Cardiac muscle cell (in vitro differentiated cells and primary cell): ENCODE measurements at places on chromosomes 4 and X. TPM values are rescaled to one million over a fixed set of nuclear protein-coding genes. Genes with fewer than 3 reads are reported as not detected.

DNA sequence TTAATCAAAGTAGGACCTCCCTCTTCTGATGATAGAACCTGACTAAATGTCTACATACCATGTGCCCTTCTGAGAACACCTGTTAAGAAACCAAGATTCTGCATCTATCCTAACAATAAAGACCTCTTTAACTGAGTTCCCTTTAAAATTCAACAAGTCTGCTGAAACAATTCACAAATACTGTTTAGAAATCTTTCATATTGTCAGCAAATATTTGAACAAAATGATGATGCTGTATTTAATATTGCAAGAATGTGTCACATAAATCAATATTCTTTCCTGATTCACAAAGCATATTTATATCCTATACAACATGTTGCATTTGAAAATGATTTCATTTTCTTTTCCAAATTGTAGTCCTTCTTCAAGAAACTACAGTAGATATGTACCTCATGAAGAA, 59.6 kb upstream of the BMPR1B start:
- DNase-seq: no peak

Gene SHOX
- not detected in 2 replicates for total RNA-seq

DNA sequence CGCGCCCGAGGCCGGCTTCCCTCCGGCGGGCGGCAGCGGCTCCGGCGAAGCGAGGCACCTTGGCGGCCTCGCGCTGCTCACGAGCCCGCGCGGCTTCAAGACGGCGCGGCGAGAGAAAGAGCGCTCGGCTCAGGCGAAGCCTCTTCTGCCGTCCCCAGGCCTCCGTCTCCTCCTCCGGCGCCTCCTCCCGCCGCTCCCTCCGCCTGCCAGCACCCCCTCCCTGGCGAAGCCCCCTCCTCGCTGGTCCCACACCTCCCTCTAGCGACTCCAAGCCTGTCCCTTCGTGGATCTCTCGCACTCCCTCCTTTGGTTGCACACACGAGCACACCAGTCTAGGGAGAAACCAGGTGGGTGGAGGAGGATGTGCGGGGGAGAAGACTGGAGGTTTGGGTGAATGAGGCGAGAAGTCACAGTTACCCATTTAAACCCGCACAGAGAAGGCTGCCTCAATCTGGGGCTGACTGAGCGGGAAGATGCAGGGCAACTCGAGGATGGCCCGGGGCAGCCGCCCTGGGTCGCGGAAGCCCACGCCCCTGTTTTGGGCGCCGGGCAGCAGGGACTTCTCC, at the start of gene CAMK2D:
Gene CAMK2D (minus strand): TSS at position 119 of the 566 bp plus-strand sequence. CDS start 670 bp downstream, outside the sequence.
- peak; percentile 90 for DNase-seq

- DNase-seq: no peak
Observed at GRCh38 chr4:89247951-89248350, 59.6 kb downstream of the GPRIN3 start.

DNA sequence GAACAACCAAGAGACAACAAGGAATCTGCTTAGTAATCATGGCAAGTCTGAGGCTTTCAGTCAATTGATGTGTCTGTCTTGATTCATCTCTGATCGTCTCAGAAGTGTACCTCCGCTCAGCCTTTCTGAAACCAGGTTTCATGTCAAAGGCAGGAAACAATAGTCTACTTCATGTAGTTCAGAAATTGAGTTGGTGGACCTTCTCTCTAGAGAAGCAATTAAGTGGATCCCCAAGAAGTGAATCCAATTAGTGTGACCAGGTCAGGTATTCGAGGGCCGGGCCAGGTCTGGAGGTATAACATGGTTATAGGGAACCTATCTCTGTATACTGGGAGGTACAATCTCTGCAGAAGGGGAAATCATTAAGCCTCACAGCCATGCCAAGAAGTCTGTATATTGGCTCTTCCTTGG, 32.0 kb downstream of the DAPP1 start:
- DNase-seq: no peak

DNA sequence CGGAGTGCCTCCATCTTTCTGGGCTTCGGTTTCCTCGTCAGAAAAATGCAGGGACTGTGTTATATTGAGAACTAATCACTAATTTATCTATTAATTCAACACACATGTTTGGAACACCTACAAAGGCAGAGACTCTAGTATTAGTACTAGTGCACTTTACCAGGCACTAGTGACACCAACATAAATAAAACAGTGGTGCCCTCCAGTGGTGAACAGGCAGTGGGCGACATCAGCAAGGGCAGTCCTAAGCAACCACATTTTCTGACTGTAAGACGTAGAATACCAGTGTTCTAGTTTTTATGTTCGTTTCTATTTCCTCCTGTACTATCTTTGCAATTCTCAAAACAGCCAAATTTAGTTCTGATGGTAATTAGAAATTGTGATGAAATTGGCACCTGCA, 69.1 kb upstream of the UCP1 start:
- peak; percentile 41 for DNase-seq

DNA sequence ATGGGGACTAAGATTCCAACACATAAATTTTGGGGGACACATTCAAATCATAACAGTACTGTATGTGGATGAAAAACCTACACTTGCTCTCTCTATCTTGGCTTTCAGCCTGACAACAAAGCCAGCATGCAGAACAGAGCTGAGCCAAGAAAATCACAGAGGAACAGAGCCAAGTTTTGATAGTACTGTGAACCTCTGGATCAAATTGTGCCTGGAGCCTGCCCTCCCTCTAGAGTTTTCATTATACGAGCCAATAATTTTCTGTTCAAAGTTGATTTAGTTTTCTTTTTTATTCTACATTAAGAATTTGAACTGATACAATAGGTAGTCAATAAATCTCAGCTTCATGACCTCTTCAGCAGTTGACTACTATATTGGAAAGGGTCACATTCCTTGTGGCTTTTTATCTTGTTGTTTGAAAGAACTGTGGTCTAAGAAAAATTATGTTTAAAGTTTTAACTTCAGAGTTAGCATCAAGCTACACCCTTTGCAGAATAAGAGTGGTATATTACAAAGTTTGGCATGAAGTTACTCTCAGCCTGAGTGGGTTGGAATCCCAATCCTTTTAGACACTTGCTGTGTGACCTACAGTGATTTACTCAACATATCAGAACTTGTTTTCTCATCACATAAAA, 31.1 kb downstream of the GRID2 start:
- peak; percentile 66 for DNase-seq

DNA sequence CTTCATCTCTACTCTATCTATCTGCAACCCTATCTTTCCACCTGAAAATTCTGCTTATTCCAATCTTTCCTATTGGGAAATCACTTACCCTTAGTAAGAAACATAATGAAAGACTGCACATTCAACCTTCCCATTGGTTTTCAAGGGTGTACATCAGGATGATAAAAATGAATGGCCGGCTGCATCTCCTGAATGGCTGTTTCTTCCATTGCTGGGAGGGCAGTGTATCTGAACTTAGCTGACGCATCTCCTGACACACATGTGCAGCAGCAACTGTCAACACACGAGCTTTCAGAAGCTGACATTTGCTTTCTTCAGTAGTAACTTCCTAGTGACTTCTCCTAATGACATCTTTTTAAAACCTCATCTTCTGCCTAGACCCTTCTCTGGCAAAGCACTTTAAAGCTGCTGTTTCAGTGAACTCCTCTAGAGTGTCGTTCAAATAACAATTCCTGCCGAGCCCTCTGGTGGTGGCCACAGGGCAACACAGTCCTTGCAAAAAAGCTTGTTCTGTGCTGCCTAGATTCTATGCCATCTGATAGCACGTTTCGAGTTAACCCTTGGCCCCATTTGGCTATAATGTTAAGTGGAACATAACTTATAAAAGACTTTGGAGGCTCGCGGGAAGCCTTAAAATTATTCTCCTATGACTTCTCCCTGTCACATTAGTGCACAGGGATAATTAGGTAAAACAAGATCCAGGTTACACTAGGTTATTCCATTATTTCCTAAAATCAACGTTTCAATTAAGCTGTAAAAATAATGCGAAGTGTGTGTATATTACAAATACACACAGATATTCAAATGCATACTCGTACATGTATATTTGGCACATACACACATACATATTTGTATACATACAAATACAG, 2340.7 kb downstream of the PCDH7 start:
- peak; percentile 75 for DNase-seq

DNA sequence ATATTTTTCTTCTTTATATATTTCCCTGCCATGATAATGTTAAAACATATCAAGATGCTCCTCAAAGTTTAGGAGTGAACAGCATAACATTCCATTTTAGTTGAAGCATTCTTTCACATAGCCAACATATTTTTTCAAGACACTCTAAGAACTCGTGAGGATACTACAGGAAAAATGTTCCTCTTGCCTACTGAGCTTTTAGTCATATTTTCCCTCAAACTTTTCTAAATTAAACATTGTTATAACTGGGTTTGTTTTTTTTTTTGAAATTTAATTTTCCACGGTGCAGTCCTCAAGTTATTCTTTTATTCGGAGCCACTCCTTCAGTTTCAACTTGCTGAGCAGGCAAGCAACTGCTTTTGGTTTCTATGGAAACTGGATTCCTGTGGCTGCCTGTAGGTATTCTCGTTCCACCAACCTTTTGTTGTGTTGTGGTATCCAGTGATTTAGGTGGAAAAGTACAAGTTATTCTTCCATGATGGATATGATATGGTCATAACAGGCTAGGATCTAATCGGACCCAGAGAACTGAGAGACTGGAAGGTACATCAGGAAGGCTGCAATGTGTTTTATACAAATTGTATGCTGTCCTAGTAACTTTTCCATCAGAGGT, 248.0 kb downstream of the TRIML1 start:
- peak; percentile 25 for DNase-seq
